ENCODE measurements at places on chromosomes 4 and X.

DNA sequence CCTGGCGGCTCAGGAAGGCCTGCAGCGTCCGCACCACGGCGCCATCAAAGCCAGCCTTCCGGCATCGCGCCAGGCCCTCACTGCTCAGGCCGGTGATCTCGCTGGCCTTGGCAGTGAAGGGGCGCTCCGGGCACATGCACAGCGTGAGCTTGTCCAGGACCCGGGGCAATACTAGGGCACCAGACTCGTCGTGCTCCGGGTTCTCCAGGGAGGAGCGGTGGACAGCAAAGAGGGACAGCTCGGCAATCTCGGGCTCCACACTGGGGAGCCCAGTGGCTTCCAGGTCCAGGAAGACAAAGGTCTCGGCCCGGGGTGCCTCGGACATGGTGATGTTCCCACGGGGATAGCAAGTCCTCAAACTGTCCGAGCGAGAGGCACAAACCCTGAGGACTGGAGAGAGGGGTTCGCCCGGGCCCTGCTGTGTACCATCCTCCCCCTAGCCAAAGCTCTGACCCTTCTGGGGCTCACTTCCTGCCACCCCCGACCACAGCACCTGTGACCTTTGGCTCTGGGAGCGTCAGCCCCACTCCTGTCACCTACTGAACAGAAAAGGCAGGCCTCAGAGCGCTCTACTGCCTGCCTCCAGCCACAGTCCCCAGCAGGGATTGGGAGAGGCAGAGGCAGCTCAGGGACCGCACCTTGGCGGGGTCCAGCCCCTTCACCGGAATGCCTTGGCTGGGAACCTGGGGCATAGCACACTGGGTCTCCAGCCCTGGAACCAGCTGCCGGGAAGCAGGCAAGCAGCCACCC lies 575 bp downstream of the TREX2 start:
- no peak overlapping the region for H3K4me3 ChIP-seq
- H3K4me1 ChIP-seq = no peaks in the 10 kb centered on the region
- no peaks in the 10 kb centered on the region for H3K27me3 ChIP-seq
- no peak for DNase-seq
- no peak overlapping the region for H3K27ac ChIP-seq
- H3K36me3 ChIP-seq = no peaks in the 10 kb centered on the region

DNA sequence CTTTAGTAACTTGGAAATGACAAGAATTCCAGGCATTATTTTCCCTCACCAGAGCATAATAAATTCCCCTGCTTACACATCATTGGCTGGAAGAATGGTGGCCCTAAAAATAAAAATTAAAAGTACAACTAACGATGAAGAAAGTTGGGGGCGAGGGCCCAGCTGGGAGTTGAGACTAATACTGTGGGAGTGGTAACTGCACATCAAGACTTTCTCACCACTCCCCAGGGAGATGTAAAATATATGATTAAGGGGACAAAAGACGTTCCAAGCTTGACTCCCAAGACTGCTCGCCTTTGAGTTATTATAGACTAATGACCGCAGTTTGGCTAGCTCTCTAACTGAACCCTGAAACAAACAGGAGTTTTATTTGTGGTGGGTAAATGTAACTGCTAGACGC lies 30.0 kb downstream of the SMIM31 start:
- no peaks in the 10 kb centered on the region for H3K36me3 ChIP-seq
- no peaks in the 10 kb centered on the region for H3K4me1 ChIP-seq
- no peak for DNase-seq
- no peak overlapping the region for H3K4me3 ChIP-seq

DNA sequence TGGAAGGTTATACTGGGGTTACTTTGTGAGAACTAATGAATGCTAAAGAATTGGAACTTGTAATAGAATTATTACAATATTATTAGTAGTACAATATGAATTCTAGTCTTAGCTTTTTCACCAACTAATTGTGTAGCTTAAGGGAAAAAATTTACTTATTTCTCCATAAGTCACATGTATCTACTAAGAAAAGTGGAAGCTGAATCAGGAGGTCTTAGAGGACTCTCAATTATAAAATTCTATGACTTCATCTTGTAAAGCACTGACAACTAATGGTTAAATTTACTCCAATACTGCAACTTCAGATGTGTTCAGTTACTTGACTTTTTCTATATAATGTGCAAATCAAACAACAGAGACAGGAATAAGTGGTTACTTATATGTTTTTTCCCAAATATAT lies 899 bp upstream of the TMPRSS11D start:
- no peaks in the 10 kb centered on the region for H3K36me3 ChIP-seq
- H3K27ac ChIP-seq = no peak overlapping the region
- H3K4me1 ChIP-seq = no peaks in the 10 kb centered on the region
- no peak overlapping the region for H3K4me3 ChIP-seq
- peaks cover 10% of the 10 kb centered on the region for H3K27me3 ChIP-seq

- H3K27me3 ChIP-seq = no peaks in the 10 kb centered on the region
- no peak for DNase-seq
- H3K4me1 ChIP-seq = peaks cover 9% of the 10 kb centered on the region
- no peak overlapping the region for H3K27ac ChIP-seq
These were observed 224.5 kb upstream of the PGRMC2 start for GRCh38 chr4:128512161-128512560.

DNA sequence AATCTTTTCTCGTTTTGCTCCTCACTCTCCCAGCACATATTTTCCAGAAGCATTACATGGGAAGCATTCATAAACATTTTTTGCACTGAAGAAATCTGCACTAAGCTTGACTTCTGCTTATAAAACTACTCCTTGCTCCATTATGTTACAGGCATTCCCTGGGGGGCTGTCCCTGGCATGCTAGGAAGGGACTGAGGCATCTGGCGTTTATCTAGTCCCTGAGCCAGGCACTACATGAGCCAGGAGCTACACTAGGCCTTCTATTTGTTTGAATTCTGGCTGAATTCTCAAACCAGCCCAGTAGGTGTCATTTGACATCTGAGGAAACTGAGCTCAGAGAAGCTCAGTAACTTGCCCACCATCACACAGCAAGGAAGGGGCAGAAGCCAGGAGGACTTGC lies 43.3 kb downstream of the NHSL2 start:
- no peak overlapping the region for H3K27ac ChIP-seq
- H3K36me3 ChIP-seq = no peaks in the 10 kb centered on the region
- H3K4me3 ChIP-seq = no peak overlapping the region
- H3K27me3 ChIP-seq = no peaks in the 10 kb centered on the region

DNA sequence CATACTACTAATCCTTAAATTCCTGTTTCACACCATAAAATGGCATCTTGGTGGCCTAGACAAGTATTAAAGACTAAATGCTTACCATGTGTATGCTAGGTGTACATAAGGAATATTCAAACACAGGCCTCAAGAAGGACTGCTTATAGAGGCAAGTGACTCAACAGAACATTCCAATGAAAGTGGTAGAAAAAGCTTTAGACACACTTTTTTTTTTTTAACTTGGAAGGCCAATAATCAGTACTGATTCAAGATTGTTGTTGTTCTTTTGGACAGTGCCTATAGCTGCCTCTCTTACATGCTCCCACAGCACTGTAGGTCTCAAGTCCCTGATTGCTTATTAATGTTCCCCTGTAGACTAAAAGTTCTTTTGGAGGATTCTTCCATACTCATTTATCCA lies 77.6 kb downstream of the FBXL5 start:
- DNase-seq = no peak
- H3K27ac ChIP-seq = no peak overlapping the region
- no peaks in the 10 kb centered on the region for H3K27me3 ChIP-seq
- no peak overlapping the region for H3K4me3 ChIP-seq
- H3K4me1 ChIP-seq = no peaks in the 10 kb centered on the region
- peaks cover 4% of the 10 kb centered on the region for H3K36me3 ChIP-seq

GRCh38 chrX:64908121-64908520 lies 68.1 kb downstream of the ZC4H2 start:
- H3K4me1 ChIP-seq = no peaks in the 10 kb centered on the region
- DNase-seq = no peak
- H3K27ac ChIP-seq = no peak overlapping the region
- H3K4me3 ChIP-seq = no peak overlapping the region
- H3K36me3 ChIP-seq = no peaks in the 10 kb centered on the region

DNA sequence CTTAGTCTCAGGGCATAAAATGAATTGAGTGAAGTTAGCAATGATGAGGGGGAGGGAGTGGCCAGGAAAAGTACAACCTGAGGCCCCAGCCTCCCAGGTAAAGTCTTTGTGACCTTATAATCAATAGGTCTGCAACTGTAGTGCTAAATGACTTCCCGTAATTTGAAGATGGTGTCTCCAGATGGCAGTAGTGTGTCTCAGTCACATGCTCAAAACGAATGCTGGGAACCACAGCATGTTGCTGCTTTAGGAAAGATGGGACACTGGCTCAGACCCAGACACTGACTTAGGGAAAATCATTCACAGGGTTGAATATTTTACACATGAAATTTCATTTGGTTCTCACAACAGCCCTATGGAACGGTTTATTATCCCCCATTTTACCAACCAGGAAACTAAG lies 10.3 kb downstream of the SRPX2 start:
- H3K27me3 ChIP-seq = no peaks in the 10 kb centered on the region
- no peak for DNase-seq
- H3K36me3 ChIP-seq = no peaks in the 10 kb centered on the region
- H3K27ac ChIP-seq = no peak overlapping the region

DNA sequence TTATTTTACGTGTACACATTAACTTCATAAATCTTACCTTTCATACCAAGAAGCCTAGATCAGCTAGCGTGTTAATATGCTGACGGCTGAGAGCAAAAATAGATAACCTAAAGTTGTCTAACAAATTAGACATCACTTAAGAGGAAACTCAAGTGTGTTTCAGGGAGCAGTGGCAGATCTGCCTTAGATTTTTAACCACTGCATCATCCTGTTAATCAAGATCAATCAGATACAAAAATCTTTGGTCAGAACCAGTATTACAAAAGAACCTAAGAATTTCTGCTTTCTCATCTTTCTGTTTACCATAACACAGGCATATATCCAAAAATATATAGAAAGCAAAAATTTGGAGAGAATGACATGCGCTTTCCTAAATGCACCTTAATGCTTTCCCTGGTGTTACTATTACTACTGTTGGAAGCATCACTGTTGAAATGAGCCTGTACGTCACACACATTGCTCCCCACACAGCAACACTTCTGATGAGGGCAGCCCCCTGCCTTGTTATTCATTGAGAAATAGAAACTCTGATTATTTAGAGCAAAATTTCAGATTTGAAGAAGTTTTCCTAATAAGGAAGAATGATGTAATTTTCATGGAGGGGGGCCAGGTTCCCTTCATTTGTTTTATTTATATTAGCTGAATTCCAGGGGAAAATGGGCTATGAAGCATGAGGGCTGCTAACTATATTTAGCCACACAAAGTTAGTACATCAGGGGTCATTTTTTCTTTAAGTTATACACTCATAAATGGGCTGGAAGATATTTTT lies 152.3 kb downstream of the CBR4 start:
- H3K4me3 ChIP-seq = no peak overlapping the region
- H3K4me1 ChIP-seq = no peaks in the 10 kb centered on the region
- peaks cover 23% of the 10 kb centered on the region for H3K27me3 ChIP-seq
- no peaks in the 10 kb centered on the region for H3K36me3 ChIP-seq
- DNase-seq = no peak

DNA sequence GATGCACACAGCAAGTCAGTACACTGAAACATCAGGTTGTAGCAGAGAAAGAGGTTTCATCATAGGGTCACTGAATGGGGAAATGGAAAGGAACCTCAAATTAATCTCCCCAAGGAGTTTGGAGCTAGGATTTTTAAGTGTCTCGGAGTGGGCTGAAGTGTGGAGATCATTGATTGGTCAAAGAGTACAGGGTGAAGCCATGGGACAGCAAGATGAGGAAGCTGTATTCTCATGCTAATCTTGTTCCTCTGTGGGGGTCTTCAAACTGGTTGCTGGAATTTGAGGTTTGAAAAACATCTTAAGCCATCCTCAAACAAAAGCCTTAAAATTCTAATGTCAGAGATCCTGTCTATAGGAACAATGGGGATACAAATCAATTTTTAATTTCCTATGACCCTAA lies 78.8 kb upstream of the TEX13A start:
- no peaks in the 10 kb centered on the region for H3K27me3 ChIP-seq
- no peak for DNase-seq
- no peak overlapping the region for H3K4me3 ChIP-seq
- peaks cover 2% of the 10 kb centered on the region for H3K36me3 ChIP-seq
- H3K27ac ChIP-seq = no peak overlapping the region

GRCh38 chr4:73258436-73258685 lies 237 bp downstream of the ANKRD17 start:
- DNase-seq = peak; percentile 64
- peak overlapping the region; percentile 100 for H3K27ac ChIP-seq
- H3K4me1 ChIP-seq = peaks cover 60% of the 10 kb centered on the region
- H3K36me3 ChIP-seq = peaks cover 27% of the 10 kb centered on the region
- H3K27me3 ChIP-seq = no peaks in the 10 kb centered on the region

DNA sequence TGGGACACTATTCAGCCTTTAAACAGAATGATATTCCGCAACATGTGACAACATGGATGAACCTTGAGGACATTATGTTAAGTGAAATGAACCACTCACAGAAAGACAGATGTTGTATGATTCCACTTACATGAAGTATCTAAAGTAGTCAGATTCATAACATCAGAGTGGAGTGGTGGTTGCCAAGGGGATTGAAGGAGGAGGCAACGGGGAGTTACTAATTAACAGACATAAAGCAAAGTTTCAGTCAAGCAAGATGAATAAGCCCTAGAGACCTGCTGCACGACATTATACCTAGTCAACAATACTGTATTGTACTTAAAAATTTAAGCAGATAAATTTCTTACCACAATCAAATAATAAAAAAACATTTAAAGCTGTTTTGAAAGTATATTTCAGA lies 105.0 kb upstream of the NR0B1 start:
- H3K27me3 ChIP-seq = no peaks in the 10 kb centered on the region
- no peak overlapping the region for H3K27ac ChIP-seq
- no peak for DNase-seq
- H3K36me3 ChIP-seq = no peaks in the 10 kb centered on the region

GRCh38 chrX:66015152-66015831 lies 24.6 kb downstream of the VSIG4 start:
- peak overlapping the region; percentile 35 for H3K27ac ChIP-seq
- H3K4me1 ChIP-seq = peaks cover 50% of the 10 kb centered on the region
- H3K27me3 ChIP-seq = no peaks in the 10 kb centered on the region
- H3K4me3 ChIP-seq = peak overlapping the region; percentile 55
- no peak for DNase-seq

GRCh38 chr4:108052558-108053120 lies 63.0 kb downstream of the HADH start:
- H3K27me3 ChIP-seq = no peaks in the 10 kb centered on the region
- H3K36me3 ChIP-seq = peaks cover 16% of the 10 kb centered on the region
- no peak for DNase-seq
- peaks cover 21% of the 10 kb centered on the region for H3K4me1 ChIP-seq
- H3K4me3 ChIP-seq = no peak overlapping the region

DNA sequence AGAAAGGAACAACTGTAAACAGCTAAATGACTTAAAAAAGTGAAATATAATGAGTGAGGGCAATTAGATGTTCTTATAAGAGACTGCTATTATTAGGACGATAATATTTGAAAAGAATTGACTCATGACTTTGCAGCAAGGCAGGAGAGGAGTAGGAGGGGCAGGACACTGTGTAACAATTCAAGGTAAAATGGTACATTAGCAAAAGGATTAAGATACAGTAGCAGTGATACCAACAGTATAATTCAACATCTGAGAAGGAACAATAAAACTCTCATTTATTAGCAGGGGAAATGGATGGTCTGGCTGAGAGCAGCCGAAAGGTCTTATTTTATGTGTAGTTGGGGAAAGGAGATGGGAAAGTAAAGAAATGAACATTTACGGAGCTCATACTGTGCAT lies 315.5 kb upstream of the BOD1L1 start:
- no peaks in the 10 kb centered on the region for H3K4me1 ChIP-seq
- no peaks in the 10 kb centered on the region for H3K27me3 ChIP-seq
- no peaks in the 10 kb centered on the region for H3K36me3 ChIP-seq
- no peak overlapping the region for H3K4me3 ChIP-seq
- no peak overlapping the region for H3K27ac ChIP-seq
- no peak for DNase-seq

GRCh38 chrX:47233333-47234113 lies 714 bp downstream of the USP11 start:
- peak; percentile 76 for DNase-seq
